NCI-H1048 (cell line): ENCODE measurements at places on chromosomes 3 and 15.

GRCh38 chr3:135147657-135148056, 352.6 kb downstream of the EPHB1 start:
- DNase-seq = no peak

GRCh38 chr15:65796610-65797078, 4.6 kb upstream of the DENND4A start:
- no peak for DNase-seq

DNA sequence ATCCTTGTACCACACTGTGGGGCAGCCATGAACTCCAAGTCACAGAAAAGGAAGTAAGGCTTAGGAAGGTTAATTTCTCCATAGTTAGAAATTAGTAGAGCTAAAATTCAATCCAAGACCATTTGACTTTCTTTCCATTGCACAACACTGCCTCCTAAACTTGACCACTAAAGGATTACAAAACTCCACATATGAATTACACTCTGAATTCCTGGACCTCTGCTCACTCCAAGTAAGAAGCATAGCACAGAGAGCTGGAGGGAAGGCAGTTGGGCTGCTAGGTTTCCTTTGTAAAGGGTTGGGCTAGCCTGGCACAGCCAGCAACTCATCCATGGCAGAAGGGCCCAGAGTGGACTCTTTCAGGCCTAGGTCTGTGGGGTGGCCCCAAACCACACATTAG, 134.4 kb downstream of the MYLK start:
- no peak for DNase-seq

DNA sequence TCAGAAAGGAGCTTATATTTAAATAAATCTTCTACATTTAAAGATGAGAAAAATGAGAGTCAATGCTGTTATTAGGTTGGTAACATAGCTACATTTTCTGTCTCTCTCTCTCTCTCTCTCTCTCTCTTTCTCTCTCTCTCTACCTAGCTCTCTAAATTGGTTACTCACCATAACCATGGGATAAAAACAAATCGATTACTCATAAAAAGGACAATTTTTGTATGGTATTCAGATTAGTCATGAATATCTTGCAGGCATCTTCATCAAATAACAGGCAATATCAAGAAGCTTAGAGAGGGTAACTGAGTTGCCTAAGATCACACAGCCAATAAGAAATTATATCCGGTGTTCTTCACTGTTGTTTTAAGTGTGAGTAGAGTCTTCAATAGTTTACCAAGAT, 81.8 kb upstream of the ALCAM start:
- DNase-seq = no peak

- peak; percentile 3 for DNase-seq
Measured at GRCh38 chr3:133488785-133489367, 84.6 kb upstream of the CDV3 start.

DNA sequence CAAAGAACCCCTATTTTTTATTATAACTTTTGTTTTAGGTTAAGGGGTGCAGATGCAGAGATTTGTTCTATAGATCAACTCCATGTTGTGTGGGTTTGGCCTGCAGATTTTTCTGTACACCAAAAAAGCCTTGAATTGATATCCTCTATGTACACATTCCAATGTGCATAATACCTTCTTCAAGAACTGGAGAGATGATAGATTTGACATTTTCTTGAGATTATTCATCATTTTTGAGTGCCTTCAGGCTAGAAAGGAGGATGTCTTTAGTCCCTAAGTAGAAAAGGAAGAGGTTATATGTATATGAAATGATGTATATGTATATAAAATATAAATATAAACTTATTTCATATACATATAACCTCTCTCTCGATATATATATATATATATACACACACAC, 1190.0 kb upstream of the ALCAM start:
- no peak for DNase-seq

DNA sequence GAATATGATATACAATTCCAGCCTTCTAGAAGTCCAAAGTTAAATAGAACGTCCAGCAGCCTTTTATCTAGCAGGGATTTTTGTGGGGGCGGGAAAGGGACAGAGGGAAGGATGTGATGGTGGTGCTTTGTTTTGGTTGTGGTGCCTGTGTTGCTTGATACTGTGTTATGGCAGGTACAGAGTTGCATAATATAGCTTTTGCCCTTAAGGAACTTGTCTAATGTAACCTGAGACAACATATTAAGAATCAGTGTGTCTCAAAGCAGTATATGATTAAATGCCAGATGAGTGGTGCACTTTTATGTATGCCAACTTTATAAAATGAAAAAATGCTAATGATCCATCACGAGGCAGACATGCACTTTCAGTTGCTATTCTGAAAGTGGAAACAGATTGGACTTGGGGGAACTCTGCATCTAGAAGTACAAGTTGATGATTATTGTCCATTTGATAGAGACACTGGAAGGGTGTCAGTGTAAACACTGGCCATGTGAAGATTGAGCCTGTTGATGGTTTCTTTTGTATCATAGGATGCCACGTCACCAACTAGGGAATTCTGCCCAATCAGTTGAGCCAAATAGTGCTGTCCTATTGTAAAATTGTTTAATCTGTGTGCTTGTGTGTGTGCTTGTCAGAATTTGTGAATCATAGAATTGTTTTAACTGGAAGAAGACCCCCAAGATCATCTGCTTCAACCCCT, 23.0 kb downstream of the NEO1 start:
- DNase-seq = no peak

GRCh38 chr3:27726240-27726639, 4.1 kb upstream of the EOMES start:
- DNase-seq = no peak

DNA sequence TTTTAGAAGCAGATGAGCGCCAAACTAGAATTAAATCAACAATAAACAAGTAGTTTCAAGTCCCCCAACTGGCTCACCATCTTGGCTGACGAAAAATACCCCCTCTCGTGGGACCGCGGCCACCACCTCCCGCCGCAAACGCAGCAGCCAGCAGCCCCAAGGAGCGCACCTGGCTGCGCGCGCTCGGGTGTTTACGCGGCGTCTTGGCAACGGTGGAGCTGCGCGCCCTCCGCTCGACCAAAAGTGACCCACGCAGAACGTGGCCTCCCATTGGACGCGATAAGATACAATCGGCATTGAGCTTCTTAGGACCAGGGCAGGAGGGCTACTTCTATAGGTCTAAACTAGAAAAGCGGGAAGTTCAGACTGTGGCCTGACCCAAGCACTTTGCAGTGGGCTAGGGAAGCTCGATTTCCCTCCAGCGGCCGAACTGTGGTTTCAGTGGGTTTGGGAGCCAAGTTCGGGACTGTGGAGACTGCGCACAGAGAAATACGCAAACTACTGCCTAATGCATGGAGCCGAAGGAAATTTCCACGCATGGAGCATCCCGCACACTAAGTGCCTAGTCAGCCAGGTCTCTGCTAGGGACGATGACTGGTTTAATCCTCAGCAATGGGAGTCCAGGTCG, at the start of gene MNS1:
Gene MNS1 (minus strand): TSS at position 245 of the 628 bp plus-strand sequence. CDS start 165 bp downstream, at position 80.
- DNase-seq = peak; percentile 83

DNA sequence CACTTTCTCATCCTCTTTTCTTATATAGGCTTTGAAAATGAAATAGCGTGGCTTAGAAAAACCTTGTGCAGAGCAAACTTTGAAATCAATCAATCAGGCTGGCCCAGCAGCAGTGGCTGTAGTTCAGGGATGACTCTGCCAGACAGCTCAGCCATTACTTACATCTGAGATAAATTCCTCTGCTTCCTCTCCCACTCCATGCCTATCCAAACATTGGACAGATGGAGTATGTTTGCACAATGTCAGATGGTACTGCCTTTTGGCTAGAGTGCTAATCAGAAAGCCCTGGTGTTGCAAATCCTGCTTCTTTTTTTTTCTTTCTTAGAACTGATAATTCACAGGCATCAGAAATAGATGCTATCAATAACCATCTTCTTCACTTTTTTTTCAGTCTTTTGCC, 1065.1 kb downstream of the AGBL1 start:
- no peak for DNase-seq

- DNase-seq = no peak
Measured at GRCh38 chr3:122754929-122755328, 38.7 kb downstream of the HSPBAP1 start.

DNA sequence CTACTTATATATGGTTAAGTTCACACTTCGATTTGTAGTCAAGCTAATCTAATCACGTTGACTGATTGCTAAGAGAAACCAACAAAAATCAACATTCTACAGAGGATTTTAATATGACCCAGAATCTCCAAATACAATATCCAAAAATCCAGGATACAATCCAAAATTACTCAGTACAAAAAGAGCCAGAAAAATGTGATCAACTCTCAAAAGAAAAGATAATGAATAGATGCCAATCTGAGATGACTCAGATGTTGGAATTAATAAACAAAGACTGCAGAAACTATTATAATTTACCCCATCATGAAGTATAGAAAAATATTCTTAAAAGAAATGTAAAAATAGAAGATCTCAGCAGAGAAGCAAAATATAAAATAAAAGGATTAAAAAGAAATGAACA, 22.3 kb downstream of the HACL1 start:
- DNase-seq = no peak

GRCh38 chr15:99163271-99164062, 58.6 kb downstream of the SYNM start:
- no peak for DNase-seq

DNA sequence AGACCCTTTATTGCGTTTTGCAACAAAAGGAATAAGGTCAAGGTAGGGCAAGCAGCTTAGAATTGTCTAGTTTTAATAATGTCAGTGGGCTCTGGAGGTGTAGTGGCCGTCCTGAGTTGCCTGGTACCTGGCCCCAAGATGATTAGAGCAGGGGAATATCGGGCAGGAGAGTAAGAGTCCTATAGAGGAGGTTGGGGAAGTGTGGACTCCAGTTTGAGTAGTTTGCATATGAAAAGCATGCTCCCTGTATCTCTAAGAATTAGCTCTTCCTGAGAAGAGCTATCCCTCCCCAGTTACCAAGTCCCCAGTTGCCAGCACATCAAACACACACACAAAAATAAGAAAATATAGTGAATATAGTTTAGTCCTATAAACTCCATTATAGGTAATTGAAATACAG, 49.2 kb upstream of the ST3GAL6 start:
- no peak for DNase-seq

GRCh38 chr3:66395635-66396034, 105.2 kb downstream of the LRIG1 start:
- DNase-seq = no peak

GRCh38 chr3:61960976-61961375, 399.6 kb downstream of the PTPRG start:
- DNase-seq = no peak

- no peak for DNase-seq
Measured at GRCh38 chr3:162729686-162730085, 1233.1 kb downstream of the OTOL1 start.

DNA sequence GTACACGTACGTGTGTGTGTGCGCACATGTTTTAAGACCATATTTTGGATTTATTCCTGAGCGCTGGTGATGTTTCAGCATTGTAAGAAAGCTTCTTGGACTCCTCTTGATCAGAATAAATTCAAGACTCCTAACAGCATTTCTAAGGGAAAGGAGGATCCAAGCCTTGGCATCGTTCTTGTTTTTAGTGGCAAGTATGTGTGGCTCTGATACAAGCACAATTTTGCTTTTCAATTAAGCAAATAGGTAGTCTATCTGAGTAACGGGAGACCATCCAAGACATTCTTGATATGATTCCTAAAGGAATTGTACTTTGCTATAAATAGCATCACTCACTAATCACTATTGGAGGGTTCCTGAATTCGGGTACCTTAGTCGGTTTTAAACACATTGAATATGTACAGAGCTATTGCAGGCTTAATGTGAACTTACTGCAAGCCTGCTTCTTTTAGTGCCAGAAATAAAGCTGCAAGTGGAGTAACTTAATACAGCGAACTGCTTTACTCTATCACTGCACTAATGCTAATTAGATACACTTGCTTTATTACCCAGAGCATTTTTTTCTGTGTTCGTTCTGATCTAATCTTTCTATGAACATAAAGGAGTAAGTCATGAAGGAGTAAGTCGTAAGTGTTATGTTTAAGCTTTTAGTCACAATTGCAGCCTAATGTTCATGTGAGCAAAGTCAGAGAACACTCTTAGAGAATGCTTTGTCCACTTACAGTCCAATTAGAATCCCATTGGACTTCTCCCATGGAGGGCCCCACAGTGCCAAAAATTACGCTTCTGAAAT, 186.3 kb downstream of the MCTP2 start:
- no peak for DNase-seq

DNA sequence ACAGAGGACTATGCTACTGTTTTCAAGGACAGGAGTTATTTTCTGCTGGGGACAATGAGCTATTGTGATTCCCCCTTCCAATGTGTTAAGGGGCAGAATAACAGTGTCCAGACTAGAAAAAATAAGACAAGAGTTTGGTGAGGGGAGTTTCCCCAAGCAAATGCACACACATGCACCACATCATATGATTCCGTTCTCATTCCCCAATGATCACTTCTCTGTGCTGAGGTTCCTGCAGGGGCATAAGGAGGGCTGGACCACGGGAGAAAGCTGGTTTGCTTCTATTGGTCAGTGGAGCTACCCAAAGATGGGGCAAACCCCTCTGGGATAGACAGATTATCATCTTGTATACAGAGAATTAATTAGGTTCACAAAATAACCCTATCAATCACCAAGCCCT, 80.6 kb downstream of the RBPMS2 start:
- no peak for DNase-seq

GRCh38 chr3:3157484-3157883, 22.0 kb downstream of the CRBN start:
- DNase-seq = no peak
